ENCODE measurements at places on chromosomes 6 and 20.

DNA sequence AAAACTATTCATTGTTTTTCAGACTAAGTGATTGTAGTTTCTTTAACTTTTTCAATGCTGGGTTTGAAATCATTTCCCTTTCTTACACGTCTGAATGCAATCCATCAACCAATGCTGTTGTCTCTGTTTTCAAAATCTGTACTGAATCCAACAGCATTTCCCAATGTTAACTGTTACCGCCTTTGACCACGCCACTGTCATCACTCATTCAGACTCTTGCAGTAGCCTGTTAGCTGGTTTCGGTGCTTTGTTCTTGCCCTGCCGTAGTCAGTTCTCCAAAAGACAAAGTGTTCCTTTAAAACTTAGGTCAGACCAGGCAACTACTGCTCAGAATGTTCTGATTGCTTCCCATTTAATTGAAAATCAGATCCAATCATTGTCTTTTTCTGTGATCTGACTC, 131.3 kb downstream of the PLCB4 start:
- DNase-seq = no peak

- no peak for DNase-seq
Measured at GRCh38 chr6:107534571-107535141, 44.7 kb downstream of the SOBP start.

DNA sequence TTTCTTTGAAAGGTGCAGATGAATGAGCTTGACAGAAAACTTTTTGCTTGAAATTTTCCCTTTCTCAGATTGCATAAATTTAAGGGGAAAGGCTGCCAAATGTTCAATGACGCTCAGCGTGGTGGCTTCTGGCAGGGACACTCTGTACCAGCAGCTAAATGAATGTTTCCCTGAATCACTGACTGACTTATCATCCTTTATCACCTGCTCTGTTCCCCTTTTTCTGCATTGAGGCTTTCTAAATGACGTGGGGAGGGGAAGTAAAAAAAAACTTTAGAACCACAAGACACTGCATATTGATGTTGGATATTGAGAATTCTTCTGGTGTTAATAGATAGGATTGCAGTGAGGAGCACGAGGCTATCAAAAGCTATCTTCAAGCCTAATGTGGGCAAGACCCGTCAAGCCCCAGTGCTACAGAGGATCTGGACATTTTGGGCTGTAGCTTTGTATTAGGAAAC, 46.9 kb upstream of the ENPP5 start:
- no peak for DNase-seq

- no peak for DNase-seq
Measured at GRCh38 chr6:31426395-31427354, 23.3 kb downstream of the MICA start.

GRCh38 chr20:31710423-31711108, 12.1 kb downstream of the BCL2L1 start:
- no peak for DNase-seq

GRCh38 chr20:42152575-42152974, 534.4 kb upstream of the CHD6 start:
- DNase-seq = no peak

DNA sequence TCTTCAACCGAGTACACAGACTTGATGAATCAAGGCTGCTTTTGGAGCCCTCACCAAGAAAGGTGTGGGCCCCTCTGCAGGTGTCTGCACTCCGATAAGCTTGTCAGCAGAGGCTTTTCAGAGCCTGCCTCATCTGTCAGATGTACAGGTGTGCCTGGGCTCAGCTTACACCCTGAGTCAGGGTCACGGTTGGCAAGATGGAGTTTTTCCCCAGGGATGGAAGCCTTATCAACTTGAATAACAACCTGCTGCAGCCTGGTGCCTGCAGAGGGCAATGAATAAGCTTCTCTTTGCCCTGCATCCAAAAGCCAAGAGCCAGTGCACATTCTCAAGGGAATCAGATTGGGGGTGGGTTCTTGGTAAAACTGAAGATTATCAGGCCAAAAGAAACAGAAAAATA, 427.1 kb downstream of the CD83 start:
- DNase-seq = no peak

DNA sequence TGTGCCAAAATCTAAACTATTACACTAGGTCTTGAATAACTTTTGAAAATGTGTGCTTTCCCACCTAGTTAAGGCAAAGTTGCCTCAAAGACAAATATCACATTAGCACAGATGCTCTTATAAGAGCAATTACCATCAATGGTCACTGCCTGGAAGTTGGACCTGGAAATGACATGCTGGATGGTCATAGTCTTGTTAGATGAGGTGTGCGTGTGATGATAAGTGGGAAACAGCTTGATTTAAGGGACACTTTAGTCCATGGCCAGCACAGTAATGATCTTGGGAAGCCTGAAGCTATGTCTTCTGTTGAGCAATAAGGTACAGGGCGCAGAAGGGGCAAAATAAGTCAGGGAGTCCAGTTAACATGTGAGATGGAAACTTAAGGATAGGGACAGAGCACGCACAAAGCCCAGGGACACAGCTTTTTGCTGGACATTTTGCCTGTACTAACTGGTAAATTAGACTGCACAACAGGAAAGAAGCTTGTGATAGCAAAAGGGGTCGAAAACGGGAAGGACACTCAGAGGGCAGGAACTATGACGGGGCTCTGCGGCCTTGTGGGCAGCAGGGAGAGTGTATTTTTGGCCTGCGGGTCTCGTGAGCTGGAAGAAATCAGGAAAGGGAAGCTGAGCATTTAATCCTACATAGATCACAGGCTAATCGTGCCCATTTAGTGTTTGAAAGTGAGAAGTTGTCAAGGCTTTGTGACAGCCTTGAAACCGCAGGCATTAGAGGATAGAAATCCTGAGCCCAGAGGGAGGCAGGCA, 66.7 kb upstream of the BMP2 start:
- no peak for DNase-seq

DNA sequence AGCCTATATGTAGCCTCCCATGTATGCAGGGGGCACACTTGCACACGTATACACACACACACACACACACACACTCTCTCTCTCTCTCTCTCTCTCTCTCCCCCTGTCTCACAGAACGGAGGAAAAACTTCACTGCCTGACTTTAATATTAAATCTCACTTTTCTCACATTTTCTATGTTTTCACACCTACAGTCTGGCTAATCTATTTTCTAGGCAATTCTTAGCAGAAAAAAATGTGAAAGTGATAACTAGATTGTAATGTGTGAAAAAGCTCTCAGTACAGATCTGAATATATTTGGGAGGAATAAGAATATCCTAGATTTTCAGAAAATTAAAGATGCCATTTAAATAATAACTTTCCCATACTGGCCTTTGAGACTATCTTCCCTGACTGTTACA, 120.9 kb downstream of the MCHR2 start:
- DNase-seq = no peak

- DNase-seq = no peak
Measured at GRCh38 chr20:20624914-20625313, 87.5 kb downstream of the RALGAPA2 start.

- DNase-seq = no peak
Measured at GRCh38 chr6:156557251-156557910, 219.8 kb upstream of the ARID1B start.

DNA sequence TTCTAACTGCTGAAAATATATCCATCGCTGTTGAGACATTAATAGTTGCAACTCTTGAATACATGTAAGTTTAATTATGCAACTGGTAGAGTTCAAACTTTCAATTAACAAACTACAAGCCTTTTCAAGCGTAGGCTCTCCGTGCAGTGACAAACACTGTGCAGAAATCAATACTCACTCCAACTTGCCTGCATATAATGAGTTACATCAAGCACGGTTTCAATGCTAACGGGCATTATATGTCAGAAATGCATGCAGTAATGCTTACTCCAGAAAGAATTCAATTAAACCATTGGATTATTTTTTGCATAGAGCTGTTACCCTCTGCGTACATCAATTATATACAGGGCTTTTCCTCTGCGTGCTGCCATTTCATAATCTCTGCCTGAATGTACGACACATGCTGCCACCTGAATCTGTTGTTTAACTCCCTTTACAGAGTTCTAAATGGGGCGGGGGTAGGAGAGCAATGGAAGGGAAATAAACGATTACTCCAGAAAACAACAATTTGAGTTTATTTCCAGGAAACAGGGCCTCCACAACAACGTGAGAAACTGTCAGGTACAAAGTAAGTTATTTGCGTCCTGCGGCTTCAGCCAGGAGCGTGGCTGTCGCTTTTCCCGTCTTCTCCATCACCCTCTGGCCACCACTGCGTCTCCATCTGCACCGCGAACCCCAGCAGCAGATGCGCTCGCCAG, 1.8 kb downstream of the PTPRK start:
- DNase-seq = no peak

DNA sequence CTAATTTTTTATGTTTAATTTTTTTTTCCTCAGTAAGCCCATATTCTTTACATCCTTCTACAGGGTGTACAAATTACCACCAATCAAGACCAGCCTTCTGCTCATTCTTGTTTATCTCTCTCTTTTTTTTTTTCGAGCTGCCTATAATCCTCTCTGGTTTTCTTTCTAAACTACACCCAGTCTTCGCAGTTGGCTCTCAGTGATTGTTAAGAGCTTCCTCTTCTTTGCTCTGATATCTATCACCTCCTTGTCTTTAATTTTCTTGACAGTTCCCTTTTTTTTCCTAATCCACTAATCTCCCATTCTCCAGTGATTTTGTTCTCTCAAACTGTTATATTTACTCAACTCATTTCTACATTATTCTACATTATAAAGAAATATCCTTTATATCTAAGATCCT, 38.5 kb upstream of the PTPRK start:
- no peak for DNase-seq

GRCh38 chr6:85460921-85461797, 11.3 kb downstream of the NT5E start:
- peak; percentile 69 for DNase-seq

GRCh38 chr6:169783401-169783800, 32.0 kb downstream of the ERMARD start:
- no peak for DNase-seq

DNA sequence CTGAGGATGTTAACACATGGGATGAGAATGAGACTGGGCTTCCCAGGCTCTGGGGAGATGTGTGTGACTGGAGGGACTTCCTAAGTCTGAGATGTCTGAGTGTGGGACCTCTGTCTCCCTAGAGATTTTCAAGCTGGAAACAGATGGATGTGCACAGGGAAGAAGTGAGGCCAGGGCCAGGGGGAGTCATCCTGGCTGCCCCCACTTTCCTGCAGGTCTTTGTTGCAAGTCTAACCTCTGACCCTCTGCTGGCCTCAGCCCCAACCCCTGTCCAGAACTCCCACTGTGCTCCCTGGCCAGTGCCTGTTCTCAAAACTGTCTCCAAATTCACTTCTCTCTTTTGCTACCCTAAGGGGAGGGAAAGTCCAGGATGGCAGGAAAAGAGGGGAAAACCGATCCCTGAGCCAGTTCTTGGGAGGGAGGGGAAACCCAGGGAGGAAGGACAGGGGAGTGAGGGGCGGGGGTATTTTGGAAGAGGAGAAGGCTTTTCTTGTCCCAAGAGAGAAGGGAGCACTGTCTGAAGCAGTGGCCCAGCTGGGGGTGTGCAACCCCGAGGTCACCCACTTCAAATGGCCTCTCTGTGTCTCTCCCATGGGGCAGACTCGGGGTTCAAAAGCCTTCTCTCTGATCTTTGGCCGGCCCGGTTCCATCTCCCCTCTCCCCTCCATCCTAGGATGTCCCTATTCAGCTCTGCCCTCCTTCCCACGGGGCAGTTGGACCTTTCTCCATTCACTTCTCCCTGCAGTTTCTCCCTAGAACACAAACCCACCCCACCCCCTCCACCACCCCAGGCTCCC, 3.1 kb downstream of the PPP1R18 start:
- peak; percentile 23 for DNase-seq

DNA sequence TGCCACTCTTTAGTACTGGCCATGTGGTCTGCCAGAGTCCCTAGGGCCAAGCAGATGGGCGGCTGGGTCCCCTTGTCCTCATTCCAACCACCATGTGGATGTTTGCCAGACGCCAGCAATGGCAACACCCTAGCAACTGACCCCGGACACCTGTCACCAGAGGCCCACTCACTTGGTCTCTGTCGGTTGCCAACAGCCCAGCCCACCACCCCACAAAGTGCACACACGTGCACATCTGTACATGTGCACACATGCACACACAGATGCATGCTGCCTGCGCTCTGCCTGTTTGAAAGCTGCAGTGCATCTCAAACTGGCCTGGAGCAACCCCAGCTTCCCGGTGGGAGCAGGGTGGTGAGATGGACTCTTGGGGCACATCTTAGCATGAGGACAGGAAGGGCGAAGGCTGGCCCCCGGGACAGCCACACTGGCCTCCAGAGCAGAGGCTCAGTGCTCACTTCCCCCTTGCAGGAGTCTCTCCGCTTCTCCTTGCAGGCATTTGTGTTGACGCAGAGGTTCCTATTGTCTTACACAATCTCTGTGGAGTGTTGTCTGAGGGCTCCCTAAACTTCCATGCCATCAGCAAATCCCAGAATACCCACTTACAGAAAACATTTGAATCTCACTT, 54.0 kb downstream of the PSMG4 start:
- DNase-seq = no peak

DNA sequence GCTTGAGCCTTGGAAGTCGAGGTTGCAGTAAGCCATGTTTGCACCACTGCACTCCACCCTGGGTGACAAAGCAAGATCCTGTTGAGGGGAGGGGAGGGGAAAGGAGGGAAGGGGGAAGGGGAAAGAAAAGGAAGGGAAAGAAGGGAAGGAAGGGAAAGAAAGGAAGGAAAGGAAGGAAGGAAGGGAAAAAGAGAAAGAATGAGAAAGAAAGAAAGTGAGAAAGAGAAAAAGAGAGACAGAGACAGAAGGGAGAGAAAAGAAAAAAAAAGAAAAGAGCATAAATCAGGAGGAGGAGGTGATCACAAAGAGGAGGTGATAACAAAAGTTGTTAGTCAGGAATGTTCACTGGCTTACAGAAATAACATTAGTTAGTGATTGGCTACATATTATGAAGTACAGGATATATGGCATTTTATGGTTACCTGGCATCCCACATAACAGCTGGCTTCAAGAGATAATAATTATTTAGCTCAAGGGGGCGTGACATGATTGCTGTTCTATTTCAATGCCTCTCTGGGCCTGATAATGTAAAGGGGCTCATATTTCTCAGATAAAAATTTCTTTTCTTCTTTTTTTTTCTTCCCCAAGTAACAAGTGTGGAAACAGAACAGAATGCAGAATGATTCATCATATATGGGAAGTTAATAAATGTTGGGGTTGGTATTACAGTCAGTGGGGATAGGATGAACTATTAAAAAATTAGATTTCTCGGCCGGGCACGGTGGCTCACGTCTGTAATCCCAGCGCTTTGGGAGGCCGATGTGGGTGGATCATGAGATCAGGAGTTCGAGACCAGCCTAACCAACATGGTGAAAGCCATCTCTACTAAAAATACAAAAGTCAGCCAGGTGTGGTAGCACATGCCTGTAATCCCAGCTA, 27.1 kb downstream of the SAMHD1 start:
- no peak for DNase-seq

DNA sequence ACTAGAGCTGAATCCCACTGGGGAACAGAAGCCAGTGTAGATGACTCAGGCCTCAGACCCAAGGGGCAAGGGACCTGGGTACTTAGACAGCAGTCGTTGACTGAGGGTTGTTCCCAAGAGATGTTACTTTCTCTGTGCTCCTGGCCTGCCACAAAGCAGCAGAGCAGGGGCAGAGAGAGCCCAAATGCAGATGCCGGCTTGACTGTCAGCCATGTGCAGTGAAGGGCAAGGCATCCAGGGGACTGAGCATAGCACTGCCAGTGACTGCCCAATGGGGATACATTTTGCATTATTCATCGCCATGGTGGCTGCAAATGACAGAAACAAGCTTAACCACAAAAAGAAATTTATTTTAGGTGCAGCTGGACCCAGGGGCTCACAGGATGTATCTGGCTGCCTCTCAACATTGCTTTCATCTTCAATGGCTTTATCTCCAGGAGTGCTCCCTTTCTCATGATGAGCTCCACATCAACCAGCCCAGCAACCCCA, 7.6 kb upstream of the TP53RK start:
- DNase-seq = no peak

- DNase-seq = no peak
Measured at GRCh38 chr6:136510299-136510698, 39.9 kb downstream of the MAP7 start.
